Activated CD4-positive, alpha-beta T cell treated with anti-CD3 and anti-CD28 coated beads for 4 hours (primary cell): ENCODE measurements at places on chromosomes 7 and 10.

DNA sequence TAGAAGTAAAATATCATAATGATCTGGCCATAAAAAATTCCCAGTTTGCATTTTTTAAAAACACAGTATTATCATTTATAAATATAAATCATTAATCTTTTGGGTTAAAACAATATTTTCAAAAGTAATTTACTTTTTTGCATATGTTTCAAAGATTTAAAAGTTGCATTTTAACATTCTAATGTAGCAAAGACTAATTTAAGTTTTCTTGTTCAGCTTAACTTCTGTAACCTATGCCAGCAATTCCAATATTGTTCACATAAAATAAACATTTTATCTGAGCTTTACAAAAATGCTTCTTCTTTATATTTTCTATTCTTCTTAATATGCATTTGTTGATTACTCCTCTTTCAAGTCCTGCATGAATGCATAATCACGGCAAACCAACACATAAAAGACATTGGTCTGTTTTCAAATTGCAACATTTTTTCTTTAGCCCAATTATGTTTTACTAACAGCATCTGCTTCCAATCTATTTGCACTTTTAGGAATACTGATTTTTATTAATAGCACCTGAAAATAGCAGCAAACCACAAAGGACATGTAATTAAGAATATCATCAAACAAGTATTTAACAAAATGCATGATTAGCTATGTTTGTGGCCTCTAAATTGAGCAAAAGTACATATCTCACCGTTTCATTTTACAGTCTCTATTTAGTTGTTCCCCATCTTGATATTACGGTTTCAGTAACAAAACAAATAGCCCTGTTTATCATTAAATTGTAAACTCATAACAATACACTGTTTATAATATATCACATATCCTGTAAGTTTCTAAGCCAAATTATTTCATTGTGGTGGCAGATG, 286.9 kb upstream of the NFE2L3 start:
- no peak for DNase-seq

DNA sequence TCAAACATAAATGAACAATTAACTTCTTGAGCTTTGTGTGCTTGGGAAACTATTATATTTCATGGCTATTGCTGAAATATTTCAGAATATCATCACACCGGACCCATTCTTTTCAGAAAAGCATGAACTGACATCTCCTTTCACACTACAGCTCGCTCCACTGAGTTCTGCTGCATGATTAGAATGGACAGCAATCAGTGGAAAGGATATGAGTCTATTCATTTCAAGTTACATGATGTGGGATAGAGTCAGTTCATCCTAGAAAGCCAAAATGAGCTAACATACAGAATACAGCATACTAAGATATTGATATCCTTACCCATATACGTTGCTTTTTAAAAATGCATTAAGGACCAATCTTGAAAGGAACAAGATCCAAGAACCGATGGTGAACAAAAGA, 1.1 kb upstream of the FAM53B start:
- DNase-seq, result no peak

- DNase-seq, result no peak
Observed at GRCh38 chr7:38880454-38880853, 28.5 kb downstream of the VPS41 start.

DNA sequence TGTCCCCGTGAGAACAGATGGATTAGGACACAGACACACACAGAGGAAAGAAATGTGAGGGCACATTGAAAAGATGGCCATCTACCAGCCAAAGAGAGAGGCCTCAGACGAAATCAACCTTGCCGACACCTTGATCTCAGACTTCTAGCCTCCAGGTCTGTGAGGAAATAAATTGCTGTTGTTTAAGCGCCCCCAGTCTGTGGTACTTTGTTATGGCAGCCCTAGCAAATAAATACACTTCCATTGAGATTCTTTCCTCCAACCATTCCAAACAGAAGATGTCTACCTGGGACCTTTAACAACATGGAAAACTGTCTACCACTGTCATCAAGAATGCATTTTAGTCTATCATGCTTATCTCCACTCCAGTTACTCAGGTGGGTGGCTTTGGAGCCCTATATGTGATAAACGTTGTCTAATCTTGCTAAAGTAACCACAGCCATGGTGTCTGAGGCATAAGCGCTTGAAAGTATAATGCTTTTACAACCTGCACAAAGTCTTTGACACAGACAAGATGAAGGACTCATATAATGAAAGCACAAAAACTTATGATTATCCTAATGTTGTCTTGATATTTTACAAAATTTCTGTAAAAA, 244.3 kb downstream of the MTERF1 start:
- DNase-seq, result no peak

DNA sequence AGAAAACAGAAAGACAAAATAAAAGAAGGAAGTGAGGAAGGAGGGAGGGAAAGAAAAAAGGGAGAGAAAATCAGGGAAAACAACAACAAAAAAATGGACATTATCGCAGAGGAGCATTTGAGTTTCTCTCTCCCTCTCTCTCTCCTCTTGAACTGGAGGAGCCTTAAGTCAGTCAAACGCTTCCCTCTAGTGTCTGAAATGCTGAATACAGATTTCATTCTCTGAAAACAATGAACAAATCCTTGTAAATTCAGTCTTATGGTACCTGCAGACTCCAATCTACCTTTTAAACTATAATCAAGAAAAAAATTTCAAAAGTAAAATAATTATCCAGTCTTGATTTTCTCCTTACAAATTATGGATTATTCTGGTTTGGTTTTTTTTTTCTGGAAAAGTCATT, 89.2 kb upstream of the PFKP start:
- DNase-seq, result no peak

DNA sequence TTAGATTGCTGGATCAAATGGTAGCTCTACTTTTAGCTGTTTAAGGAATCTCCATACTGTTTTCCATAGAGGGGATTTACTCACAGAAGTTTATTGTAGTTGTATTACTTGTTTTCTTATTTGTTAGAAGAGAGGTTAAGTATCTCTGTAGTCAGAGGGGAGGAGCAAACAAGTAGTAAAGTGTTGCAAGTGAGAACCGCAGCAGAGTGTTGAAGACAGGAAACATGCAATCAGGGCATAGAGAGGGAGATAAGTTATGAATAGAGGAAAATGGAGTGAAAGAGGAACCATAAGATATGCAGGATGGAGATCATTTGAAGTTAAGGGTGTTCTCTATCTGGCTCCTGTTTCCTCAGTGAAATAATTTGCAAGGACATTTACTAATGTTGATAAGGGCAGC, 331.4 kb upstream of the TMEM229A start:
- no peak for DNase-seq

DNA sequence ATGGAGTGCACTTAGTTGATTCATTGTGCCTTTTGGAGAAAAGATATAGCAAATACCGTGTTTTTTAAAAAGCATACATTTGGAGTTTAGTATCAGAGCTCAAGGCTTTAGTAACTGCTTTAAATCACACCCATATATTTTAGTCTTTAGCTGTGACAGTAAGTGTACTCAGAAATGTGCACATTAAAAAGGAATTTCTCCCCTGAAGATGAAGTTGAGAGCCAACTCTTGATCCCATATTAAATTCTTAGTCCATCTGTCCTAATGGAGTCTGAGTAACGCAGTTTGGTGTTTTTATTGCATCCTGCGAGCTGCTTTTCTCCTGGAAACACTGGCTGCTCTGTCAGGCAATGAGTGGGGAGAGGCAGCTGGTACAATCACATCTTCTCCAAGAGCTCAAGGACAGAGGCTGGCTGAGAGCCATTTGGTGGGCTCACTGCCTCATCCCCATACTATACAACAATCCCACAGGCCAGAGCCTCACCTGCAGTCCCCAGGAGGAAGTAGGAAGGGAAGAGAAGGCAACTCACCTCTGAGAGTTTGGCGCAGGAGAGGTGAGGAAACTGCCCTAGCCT, 473.6 kb upstream of the C7orf33 start:
- no peak for DNase-seq

- no peak for DNase-seq
Observed at GRCh38 chr10:109919220-109919619, 4.1 kb downstream of the XPNPEP1 start.

- DNase-seq, result peak; percentile 45
Observed at GRCh38 chr7:148772297-148773089, 73.8 kb downstream of the CUL1 start.

GRCh38 chr7:74309181-74309580, 20.0 kb downstream of the CLIP2 start:
- no peak for DNase-seq

GRCh38 chr10:12027539-12027938, 15.1 kb downstream of the UPF2 start:
- DNase-seq, result no peak

- no peak for DNase-seq
Observed at GRCh38 chr10:61620506-61620905, 42.2 kb upstream of the CABCOCO1 start.

- DNase-seq, result no peak
Observed at GRCh38 chr7:98685541-98685940, 68.5 kb downstream of the NPTX2 start.

DNA sequence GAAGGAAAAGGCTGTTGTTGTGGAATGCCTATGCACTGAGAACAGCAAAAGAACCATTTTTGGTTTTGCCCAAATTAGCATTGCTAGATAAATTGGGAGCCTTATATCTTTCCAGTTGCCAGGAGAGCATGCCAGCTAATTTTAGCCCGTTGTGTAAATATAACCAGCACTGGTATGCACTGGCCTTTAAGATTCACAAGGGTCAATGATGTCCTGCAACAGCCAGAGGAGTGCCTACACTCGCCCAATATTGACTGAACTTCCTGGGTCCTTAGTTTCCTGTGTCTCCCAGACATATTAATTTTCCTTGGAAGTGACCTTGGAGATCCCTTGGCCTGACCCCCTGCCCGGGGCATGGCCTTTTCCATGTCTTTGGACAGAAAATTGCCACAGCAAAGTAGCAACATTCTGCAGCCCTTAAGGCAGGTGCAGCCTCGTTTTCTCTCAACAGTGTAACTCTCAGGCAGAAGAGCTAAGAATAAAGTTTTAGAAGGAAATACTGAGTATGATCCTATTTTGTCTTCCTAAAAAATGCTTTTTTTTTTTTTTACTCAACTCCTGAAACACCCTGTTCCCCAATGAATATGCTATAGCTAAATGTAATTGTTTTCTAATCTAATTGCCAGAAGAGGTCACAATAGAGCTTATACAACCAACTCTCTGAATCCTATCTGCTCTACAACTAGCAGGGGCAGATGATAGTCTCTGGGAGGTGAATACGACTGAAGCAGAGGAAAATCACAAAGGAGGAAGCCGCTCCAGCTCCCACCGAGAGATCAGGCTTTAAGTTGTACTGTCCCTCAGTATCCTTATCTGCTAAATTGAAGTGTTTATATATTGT, 131.9 kb upstream of the PCGF5 start:
- no peak for DNase-seq

DNA sequence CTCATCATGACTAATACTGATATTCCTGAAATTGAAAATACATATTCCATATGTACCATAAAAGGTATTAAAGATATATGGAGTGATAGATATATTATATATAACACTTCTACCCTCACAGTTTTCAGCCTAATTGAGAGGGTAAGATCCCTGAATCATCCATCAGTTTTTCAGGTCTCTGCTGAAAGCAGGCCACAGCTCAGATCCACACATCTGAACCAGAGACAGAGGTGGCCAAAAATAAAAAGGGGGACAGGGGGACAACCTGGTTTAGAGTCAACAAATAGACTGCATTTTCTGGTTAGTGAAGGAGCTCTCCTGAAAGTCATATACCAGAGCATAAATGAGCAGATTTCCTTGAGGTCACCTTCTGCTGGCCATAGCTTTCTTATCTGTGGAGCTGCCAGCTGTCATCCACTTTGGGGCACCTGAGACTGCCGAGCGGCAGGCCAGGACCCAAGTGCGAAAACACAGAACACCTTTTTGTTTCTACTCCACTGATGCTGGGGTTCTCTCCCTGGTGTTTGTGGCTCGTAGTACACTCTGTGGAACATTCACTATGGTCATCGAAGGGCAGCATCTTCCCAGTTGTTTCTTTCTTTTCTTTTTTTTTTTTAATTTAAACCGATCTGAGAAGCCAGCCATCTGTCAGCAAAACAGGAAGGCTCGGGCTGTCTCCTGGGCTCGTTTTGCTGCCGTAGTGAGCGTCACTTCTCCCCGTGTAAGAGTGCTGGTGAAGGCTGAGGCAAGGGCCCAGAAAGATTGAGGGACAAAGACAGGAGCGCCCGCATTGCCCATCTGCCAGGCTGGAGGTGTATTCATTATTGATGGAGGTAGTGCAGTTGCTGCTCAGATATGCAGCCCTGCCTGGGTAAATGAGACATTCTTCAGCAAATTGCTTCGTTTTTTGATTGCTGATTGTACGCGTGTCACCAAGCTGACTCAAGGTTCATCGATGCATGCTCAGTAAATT, 13.5 kb downstream of the IKZF1 start:
- no peak for DNase-seq

DNA sequence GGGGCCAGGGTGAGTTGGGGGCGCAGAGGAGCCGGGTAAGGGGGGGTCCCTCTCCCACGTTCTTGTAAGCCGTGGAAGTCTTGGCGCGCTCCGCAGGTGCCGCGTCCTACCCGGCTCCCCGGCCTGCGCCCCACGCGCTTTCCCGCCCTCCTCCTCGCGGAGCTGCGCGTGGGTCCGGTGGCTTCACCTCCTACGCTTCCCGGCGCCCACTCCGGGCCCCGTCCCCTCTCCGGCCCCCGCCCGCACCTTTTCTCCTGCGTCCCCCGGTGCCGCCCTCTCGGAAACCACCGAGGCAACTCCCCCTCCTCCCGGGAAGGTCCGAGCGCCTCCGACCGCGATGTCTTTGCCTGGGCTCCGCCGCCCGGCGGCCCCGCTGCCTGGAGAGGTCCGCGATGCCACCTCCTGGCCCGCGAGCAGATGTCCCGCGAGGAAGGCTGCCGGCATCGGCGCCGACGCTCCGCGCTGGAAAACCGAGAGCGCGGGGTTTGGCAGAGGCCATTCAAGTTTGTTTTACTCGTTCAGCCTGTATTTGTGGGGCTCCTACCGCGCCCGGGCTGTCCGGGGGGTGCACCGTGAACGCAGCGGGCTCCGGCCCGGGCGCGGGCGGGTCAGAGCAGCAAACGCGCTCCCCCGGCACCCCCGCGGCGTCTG, 2.4 kb upstream of the NKX6-2 start:
- no peak for DNase-seq

- no peak for DNase-seq
Observed at GRCh38 chr7:143295870-143296269, 7.7 kb downstream of the CASP2 start.

DNA sequence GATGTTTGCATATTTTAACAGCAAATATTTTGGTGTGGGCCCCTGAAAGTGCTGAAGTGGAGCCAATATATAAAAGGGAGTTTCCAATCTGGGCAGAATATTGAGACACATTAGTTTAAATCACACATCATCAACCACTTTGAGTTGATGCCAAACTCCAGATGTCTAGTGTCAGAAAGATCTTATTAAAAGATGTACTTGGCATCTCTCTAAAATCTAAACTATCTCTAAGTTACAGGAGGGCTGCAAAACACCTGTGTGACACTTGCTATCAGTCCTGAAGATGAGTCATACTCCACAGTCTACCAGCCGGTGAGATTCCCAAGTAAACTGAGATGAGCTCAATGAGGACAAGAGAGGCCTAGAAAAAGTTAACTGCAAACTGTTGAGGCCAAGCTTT, 11.4 kb downstream of the JAZF1 start:
- DNase-seq, result no peak
